Uterus (tissue), 4 donors: ENCODE measurements at places on chromosomes 3 and 15.

- no peak for DNase-seq
Measured at GRCh38 chr15:88636050-88636449, 2.8 kb upstream of the ISG20 start.

DNA sequence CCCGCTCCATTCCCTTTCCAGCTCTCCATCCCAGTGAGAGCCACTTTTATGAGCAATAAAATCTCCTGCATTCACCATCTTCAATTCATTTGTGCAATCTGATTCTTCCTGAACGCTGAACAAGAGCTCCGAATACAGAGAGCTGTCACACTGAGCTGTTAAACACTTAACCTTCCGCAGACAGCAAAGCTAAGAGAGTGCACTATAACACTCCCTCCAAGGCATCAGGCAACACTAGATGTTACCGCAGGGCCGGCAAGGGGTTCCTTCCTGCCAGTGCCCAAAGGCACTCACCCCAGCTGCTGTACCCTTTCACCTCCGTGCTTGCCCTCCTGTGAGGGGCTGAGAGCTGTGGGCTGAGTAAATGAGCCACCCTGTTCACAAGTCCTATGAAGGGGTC, 85.6 kb downstream of the BCHE start:
- DNase-seq = no peak

GRCh38 chr3:53328746-53329145, 18.6 kb downstream of the DCP1A start:
- DNase-seq = no peak

GRCh38 chr3:22115581-22115980, 364.6 kb upstream of the ZNF385D start:
- no peak for DNase-seq

DNA sequence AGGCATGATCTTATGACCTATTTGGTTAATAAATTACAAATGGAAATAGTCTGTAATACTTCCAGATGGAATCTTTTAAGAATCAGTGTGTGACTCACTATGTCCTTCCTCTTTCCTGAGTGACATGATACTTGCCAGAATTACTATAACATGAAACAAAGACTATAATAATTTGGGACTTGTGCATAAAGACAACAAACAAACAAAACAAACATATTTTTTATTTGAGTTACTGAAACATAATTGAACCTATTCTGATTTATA, 1268.1 kb downstream of the OTOL1 start:
- no peak for DNase-seq

- no peak for DNase-seq
Measured at GRCh38 chr3:18417904-18418572, 7.1 kb downstream of the SATB1 start.

- no peak for DNase-seq
Measured at GRCh38 chr3:112405845-112406244, 72.9 kb downstream of the CD200 start.

DNA sequence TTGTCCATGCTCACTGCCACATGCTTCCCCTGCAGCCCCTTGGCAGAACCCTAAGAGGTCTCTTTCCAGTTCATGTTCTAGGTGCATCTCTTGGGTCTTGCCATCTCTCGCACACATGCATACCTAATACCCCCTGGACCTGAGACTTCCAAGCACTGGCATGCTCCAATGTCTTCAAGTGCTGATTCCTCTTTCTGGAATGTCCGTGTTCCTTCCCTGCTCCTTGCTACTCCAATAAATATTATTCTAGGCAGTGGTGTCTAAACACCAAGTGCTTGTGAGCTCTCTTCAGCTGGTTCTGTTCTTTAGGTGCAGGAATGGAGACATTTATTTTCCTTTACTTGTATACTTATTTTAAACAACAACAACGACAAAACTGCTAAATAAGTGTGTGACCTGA, 370.1 kb downstream of the LPP start:
- no peak for DNase-seq
